WTC11 (cell line): ENCODE measurements at places on chromosomes 5 and 9.

DNA sequence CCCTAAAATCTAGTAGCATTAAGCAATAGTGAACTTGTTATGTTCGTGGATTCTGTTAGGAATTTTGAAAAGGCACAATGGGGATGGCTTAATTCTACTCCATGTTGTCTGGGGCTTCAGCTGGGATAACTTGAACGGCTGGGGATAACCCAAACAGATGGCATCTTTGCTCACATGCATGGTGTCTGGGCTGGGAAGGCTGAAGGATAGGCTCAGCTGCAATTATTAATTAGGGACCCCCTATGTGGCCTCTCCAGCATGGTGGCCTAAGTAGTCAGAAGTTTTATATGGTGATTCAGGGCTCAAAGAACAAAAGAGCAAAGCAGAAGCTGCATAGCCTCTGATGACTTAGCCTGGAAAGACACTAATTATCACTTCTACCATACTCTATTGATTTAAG is 551.1 kb downstream of the PSAT1 start:
- H3K27me3 ChIP-seq: no peaks in the 10 kb centered on the region
- no peak overlapping the region for H3K27ac ChIP-seq
- H3K4me1 ChIP-seq: no peaks in the 10 kb centered on the region
- no peak overlapping the region for H3K4me3 ChIP-seq
- H3K36me3 ChIP-seq: peaks cover 14% of the 10 kb centered on the region

DNA sequence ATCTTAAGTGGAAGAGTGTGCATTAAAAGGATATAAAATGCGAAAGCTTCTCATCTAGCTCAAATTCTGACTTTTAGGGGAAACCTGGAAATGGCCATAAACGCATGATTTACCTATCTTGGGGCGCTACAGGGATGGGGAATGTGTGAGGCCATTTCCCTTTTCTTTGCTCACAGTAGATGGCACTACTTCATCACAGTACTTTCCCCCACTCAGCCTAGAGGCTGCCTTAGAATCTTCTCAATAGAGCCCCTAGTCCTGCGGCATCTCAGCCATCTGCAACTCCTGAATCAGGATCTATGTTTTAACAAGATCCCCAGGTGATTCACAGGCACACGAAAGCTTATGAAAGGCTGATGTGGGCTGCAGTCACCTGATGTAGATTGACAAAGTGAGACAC is 110.8 kb downstream of the LHFPL2 start:
- H3K27ac ChIP-seq: no peak overlapping the region
- H3K27me3 ChIP-seq: no peaks in the 10 kb centered on the region
- H3K4me1 ChIP-seq: peaks cover 51% of the 10 kb centered on the region
- no peak overlapping the region for H3K4me3 ChIP-seq

- no peaks in the 10 kb centered on the region for H3K27me3 ChIP-seq
- peak overlapping the region; percentile 80 for H3K27ac ChIP-seq
- H3K4me3 ChIP-seq: no peak overlapping the region
- no peak for DNase-seq
Measured at GRCh38 chr9:129005336-129005997, 22.7 kb downstream of the SH3GLB2 start.

DNA sequence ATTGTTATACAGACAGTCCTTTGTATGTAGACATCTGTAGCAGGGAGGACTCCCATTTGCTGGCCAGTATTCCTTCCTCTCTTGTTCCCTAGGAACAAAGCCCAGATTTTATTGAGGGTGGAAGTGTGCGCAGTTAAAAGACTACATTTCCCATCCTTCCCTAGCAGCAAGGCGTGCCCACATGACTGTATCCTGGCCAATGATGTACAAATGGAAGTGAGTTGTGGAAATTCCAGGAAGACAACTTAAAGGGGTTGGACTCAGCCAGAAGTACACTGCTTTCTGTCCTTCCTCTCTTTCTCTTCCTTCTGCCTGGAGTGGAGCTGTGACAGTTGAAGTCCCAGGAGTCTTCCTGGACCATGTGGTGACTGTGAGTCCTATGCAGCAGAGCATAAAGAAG is 89.0 kb downstream of the HRH2 start:
- DNase-seq: no peak
- H3K27me3 ChIP-seq: peaks cover 3% of the 10 kb centered on the region; the same call in 1 of the 2 replicates
- no peak overlapping the region for H3K27ac ChIP-seq
- H3K4me1 ChIP-seq: peaks cover 15% of the 10 kb centered on the region
- H3K36me3 ChIP-seq: no peaks in the 10 kb centered on the region

- 0 out of 2 replicates have a peak, but pooled peaks cover 4% of the 10 kb centered on the region for H3K4me1 ChIP-seq
- H3K27ac ChIP-seq: no peak overlapping the region
- no peak overlapping the region for H3K4me3 ChIP-seq
- no peaks in the 10 kb centered on the region for H3K27me3 ChIP-seq
- H3K36me3 ChIP-seq: no peaks in the 10 kb centered on the region
Measured at GRCh38 chr5:53730943-53731342, 170.5 kb downstream of the NDUFS4 start.

DNA sequence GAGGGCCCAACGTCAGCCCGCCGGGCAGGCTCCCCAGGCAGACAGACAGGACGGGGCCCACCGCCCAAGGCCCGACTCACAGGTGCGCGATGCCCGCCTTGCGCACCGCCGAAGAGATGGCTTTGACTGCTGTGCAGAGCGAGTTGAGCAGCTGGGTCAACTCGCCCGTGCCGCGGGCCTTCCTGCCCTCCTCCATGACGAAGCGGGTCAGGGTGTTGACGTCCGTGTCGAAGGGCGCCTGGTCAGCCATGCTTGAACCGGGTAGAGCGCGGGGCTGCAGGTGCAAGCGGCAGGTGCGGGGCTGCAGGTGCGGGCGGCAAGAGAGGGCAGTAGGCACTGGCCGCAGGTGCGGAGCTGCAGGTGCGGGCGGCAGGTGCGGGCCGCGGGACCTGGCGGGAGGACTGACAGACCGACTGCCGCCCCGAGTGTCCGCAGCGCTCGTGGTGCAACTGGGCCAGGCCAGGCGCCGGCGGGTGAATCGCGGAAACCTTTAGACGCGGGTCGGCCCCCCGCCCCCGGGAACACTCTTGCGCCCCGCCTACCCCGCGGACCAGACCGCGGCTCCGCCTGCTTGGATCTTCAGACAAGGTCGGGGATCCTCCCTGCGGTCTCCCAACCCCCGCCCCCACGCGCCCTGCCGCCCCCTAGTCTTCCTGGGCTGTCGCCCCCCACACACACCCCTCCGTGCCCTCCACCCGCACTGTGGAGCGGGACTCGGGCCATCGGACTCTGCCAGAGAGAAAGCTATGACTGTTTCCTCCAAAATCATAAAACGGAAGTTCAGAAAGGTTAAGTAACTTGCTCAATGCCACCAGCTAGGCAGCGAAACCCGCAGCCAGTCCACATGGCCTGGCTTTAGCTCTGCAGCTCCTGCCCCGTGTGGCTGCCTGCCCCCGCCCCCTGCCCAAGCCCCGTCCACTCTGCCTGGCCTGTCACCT is at the start of gene FBP1:
Gene FBP1, minus strand, starts transcription at position 458 of the 938 bp plus-strand sequence. Its CDS starts 208 bp downstream, at position 250.
- H3K27me3 ChIP-seq: peaks cover 84% of the 10 kb centered on the region
- H3K4me1 ChIP-seq: peaks cover 20% of the 10 kb centered on the region
